Gastroesophageal sphincter (tissue), 4 donors: ENCODE measurements at places on chromosomes 6 and 20. TPM values are rescaled to one million over a fixed set of nuclear protein-coding genes. Genes with fewer than 3 reads are reported as not detected.

Gene ANGPT4
- not detected for total RNA-seq

Gene DEFB124
- not detected for total RNA-seq

Gene TNNC2
- total RNA-seq: 1.3 TPM

Gene DYNLT2
- total RNA-seq: 3.1 TPM

Gene LY6G6D
- not detected for total RNA-seq

Gene LY6G6C
- total RNA-seq: not detected

Gene ZNF311
- total RNA-seq: 0.82 TPM

Gene HTR1B
- total RNA-seq: 2.5 TPM

Gene SLC35F1
- total RNA-seq: 7.4 TPM

Gene MCHR2
- not detected for total RNA-seq

Gene WFDC5
- total RNA-seq: not detected
